ENCODE measurements at places on chromosomes 11 and 22.
A peak's percentile ranks its signal among the peaks of the same experiment; 100 is the strongest.

- no peak for DNase-seq
Measured at GRCh38 chr11:87528752-87529151, 491.0 kb downstream of the TMEM135 start.

DNA sequence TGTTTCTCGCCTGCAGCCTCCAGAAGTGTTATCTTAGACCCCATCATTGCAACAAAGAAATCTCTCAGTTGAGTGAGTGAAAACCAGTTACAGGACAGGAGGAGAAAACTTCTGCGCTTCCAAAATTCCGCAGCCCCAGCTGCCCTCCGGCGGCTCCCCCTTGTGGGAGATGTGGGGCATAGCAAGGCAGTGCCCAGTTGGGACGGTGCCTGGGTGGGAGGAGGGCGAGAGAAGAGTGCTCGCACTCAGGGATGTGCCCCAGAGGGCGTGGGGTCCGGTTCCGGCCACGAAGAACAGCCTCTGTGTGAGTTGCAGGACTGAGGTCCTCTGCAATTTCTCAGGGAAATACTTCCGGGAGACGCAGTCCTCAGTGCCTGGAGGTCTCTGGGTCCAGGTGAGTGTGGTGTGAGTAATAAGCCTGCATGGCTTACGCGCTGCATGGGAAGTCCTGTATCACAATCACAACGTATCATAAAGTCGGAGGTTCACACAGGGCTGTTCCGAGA, 87.0 kb upstream of the BLID start:
- DNase-seq, result peak; percentile 52

- peak; percentile 66 for DNase-seq
Measured at GRCh38 chr22:20430720-20431510, 6.7 kb downstream of the SCARF2 start.

DNA sequence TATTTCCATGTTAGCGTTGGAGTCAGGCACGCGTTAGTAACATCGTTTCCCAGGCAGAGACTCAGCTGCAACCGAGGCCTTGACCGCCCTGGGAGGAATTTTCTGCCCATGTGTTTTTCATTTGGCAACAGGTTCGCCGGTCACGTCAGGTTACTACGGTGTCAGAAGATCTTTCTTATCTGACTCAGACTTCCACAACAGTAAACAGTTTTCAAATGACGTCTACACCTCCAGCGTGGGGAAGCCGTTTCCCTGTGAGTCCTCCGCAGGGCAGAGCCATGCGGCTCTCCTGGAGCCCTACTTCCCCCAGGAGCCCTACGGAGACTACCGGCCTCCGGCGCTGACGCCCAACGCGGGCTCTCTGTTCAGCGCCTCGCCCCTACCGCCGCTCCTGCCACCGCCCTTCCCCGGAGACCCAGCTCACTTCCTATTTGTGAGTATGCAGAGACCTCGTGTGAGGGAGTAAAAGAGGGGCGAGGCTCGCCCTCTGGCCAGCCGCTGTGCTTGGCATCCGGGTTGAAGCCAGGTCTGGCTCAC, 14.3 kb upstream of the POU2AF3 start:
- no peak for DNase-seq

DNA sequence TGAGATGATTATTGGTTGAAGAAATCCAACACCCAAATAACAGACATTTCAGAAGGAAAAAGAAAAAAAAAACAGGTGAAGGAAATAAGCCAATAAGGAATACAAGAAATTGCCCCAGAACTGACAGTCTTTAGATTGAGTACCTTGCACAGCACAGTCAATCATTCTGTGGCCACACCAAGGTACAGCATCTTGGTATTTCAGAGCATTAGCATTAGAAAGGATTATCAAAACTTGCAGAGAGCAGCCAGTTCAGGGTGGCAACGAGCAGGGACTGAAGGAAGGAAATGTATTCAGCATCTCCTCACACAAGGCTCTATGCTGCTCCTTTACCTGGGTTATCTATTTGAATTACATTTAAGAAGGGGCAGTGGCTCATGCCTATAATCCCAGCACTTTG, 2.1 kb downstream of the ADA2 start:
- DNase-seq, result no peak

Measured in activated naive CD8-positive, alpha-beta T cell treated with anti-CD3 and anti-CD28 coated beads, Interleukin-2, amount 10 ng/mL, durations not matched to agents 7 days and 5 days (primary cell).